ENCODE measurements at places on chromosomes 7 and 10. TPM values are rescaled to one million over a fixed set of nuclear protein-coding genes. Genes with fewer than 3 reads are reported as not detected.

GRCh38 chr7:79182283-79182682, 271.2 kb downstream of the MAGI2 start:
- no peaks in the 10 kb centered on the region for H3K4me1 ChIP-seq
- no peaks in the 10 kb centered on the region for H3K27me3 ChIP-seq
- no peaks in the 10 kb centered on the region for H3K36me3 ChIP-seq
- H3K27ac ChIP-seq: no peak overlapping the region
- H3K4me3 ChIP-seq: no peak overlapping the region

DNA sequence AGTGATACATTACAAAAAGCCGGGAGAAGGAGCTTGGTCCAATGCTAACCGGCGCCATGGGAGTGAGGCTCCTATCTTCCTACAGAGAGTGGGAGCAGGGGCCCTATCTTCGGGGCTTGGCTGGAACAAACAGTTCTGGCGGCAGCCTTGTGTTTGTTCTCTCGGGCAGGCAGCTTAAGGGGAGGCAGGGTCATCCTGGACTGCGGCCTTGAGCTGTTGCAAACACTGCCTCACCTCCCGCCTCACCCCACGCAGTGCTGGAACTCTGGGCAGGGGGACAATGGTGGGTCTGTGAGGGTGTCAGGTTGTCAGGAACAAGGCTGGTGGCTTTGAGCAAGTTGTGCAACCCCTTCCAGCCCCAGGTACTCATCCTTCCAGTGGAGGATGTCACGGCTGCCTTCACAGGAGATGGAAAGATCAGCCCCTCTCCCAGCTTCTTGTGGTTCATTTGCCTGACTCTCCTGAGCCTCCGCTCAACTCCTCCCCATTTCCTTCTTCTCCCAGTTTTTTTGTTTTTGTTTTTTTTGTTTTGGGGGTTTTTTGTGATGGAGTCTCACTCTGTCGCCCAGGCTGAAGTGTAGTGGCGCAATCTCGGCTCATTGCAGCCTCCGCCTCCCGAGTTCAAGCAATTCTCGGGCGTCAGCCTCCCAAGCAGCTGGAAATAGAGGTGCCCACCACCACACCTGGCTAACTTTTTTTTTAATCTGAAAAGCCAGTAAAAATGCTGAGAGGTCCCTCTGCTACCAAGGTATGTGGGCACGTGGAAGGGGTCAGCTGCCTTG, 57.4 kb downstream of the SPOCK2 start:
- H3K4me1 ChIP-seq: no peaks in the 10 kb centered on the region
- H3K27ac ChIP-seq: no peak overlapping the region
- no peak overlapping the region for H3K4me3 ChIP-seq

LIPF gene
- not detected for polyA plus RNA-seq

GRCh38 chr10:69332278-69333010, 54.1 kb downstream of the HK1 start:
- H3K4me1 ChIP-seq: peaks cover 23% of the 10 kb centered on the region
- H3K27ac ChIP-seq: no peak overlapping the region
- peaks cover 5% of the 10 kb centered on the region for H3K36me3 ChIP-seq
- H3K4me3 ChIP-seq: no peak overlapping the region

LGI1 gene
- not detected for polyA plus RNA-seq

SPDYE2 gene
- polyA plus RNA-seq: 3.7 TPM

DNA sequence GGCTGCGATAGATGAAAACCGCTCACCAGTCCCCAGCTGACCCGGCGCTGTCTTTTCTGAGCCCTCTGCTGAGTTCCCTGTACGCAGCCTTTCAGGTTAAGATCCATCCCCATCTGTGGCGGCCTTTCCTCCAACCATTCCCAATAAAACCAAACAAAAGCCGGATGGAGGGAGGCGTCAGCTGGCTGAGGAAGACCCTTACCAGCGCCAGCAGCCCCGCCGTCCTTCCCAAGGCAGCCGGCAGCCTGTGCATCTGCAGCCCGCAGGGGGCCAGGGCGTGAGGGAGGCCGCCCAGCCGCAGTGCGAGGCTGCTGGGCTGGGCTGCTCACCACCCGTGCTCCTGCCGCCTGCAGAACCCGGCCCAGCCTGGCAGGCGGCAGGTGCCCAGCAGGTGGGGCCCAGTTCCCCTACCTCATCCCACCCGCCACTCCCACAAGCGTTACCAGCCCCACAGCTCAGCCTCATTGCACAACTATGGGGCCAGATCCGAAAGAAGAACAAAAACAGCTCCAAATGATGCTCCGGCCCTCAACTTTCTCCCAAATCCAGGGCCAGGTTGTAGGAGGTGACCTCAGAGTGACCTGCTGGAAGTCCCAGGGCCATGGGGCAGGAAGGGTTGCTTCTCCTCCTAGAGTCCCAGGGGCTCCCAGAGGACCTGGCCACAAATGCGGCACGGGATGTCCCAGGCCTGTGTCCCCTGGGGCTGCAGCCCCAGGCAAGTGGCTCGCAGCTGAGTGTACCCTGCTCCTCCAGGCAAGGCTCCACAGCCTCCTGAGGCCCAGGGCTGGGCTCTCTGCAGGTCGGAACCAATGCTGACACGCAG, 23.8 kb downstream of the PAPOLB start:
- no peak overlapping the region for H3K4me3 ChIP-seq
- H3K27ac ChIP-seq: no peak overlapping the region
- no peak for DNase-seq
- H3K36me3 ChIP-seq: no peaks in the 10 kb centered on the region

GRCh38 chr10:8238986-8239385, 184.5 kb downstream of the GATA3 start:
- no peak for DNase-seq
- no peak overlapping the region for H3K4me3 ChIP-seq
- H3K36me3 ChIP-seq: no peaks in the 10 kb centered on the region
- no peaks in the 10 kb centered on the region for H3K27me3 ChIP-seq

DNA sequence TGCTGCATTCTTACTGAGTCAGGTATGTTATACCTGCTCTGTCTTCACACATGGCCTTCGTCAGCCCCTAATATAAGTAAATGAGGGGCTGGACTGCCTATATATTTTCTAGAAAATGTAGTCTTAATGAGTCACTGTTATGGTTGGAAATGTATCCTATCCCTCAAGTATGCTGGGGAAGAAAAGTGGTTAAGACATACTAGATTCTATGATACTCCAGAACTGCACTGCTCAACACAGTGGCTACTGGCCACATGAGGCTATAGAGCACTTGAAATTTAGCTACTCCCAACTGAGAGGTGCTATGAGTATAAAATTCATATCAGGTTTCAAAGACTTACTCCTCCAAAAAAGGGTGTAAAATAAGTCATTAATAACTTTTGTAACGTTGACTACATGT, 104.3 kb upstream of the STEAP1B start:
- H3K27ac ChIP-seq: no peak overlapping the region
- no peak overlapping the region for H3K4me3 ChIP-seq
- H3K36me3 ChIP-seq: no peaks in the 10 kb centered on the region
- no peak for DNase-seq

DNA sequence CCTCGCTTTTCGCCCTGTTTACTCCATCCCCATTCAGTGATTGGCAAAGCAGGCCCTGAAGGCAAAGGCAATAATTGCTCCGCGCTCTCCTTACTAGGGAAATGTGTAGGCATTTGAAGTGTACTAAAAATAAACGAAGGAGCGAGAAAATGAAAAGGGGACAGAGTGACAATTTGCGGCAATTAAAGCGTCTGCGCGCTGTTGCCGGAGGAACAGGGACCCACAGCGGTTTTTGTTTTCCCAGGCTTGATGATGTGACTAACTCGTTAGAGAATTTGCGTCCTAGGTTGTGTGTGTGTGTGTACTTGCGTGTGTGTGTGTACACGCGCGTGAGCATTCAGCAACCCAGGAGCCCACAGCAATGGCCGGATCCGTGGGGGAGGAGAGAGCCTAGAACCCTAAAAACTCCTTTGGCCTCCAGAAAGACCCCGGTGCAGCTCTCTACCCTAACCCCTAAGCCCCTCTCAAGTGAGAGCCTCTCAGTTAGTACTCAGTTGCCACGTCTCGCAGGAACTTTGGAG, 7.8 kb upstream of the DLX6 start:
- H3K27me3 ChIP-seq: peaks cover 26% of the 10 kb centered on the region
- no peaks in the 10 kb centered on the region for H3K4me1 ChIP-seq
- no peaks in the 10 kb centered on the region for H3K36me3 ChIP-seq
- no peak overlapping the region for H3K27ac ChIP-seq

NANOS1 gene
- polyA plus RNA-seq: not detected

ASB10 gene
- not detected for polyA plus RNA-seq

PRSS37 gene
- polyA plus RNA-seq: not detected

CRYGN gene
- polyA plus RNA-seq: not detected

DNA sequence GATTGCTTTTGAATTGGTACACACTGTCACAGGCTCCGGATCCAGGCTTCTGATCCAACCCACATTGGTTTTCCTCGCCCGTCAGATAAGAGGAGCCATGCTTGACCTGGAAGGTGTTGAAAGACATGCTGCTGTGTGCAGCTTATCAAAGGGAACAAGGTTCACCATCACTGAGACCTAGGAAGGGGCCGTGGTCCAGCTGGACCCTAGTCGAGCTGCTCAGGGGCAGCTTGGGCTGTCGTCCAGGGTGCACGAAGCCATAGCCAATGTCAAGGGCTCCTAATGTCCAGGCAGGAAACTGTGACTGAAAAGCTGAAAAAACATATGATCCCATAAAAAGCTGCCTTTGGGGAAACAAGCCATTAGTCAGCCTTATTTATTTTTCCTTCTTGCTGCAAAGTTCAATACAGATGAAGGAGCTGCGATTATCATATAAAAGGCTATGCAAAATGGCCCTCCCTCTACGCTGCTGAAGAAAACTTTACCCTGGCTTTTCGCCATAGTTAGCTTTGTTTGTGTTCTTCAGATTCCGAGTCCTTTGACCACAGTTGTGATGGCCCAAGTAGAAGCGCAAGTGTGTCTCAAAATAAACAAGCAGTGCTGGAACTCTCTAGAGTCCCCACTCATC, 118.0 kb downstream of the CREB5 start:
- peaks cover 9% of the 10 kb centered on the region for H3K4me1 ChIP-seq
- H3K27ac ChIP-seq: no peak overlapping the region
- no peak for DNase-seq

DNA sequence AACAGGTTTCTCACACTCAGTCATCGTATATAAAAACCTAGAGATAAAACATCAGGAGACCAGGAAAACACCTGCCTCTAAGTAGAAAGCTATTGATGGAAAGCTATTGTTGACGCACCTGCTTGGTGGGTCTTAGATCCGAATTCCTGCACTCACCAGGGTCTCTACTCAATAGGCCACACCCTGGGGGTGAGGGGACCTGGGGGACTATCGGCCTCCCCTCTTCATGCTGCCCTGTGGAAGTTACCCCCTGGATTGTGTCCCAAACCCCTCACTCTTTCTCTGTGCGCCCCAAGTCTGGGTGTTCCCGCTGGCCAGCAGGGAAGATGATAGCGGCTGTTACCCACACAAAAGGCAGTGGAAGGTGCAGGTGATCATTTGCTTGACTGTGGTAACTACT, 313.0 kb downstream of the WDR37 start:
- no peaks in the 10 kb centered on the region for H3K36me3 ChIP-seq
- no peaks in the 10 kb centered on the region for H3K27me3 ChIP-seq
- H3K4me1 ChIP-seq: no peaks in the 10 kb centered on the region
- DNase-seq: no peak
- no peak overlapping the region for H3K4me3 ChIP-seq
- no peak overlapping the region for H3K27ac ChIP-seq

GRCh38 chr10:109941236-109941862, 18.0 kb upstream of the XPNPEP1 start:
- H3K27me3 ChIP-seq: no peaks in the 10 kb centered on the region
- no peaks in the 10 kb centered on the region for H3K4me1 ChIP-seq
- H3K4me3 ChIP-seq: no peak overlapping the region
- H3K36me3 ChIP-seq: no peaks in the 10 kb centered on the region
- DNase-seq: no peak

DNA sequence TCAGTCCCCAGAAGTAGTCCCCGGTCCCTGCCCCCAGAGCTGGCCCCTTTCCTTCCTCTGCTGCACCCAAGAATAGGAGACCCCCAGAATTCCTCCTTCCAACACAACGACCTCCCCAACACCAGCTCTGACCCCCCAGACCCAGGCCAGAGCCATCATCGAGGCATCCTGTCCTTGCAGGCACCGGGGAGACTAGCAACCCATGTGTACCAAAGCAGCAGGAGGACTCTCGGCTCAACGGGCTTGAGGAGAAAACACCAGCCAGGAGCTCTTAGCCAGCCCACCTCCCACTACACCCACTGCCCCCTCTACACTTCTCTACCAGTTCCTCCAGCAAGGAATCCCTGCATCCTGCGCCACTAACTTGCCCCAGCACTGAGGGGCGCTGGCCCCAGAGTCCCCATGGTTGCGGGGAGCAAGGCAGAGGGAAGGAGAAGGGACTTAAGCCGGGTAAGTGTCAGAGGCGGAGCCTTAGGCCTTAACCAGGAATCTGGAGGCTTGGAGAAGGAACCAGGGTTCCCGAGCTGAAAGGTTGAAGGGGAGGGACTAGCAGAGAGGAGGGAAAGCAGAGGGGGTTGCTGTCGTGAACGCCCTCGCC, 3.9 kb downstream of the GRID1 start:
- no peak overlapping the region for H3K4me3 ChIP-seq
- H3K4me1 ChIP-seq: no peaks in the 10 kb centered on the region
- H3K36me3 ChIP-seq: no peaks in the 10 kb centered on the region
- DNase-seq: no peak
- H3K27ac ChIP-seq: no peak overlapping the region
- peaks cover 33% of the 10 kb centered on the region for H3K27me3 ChIP-seq

DNA sequence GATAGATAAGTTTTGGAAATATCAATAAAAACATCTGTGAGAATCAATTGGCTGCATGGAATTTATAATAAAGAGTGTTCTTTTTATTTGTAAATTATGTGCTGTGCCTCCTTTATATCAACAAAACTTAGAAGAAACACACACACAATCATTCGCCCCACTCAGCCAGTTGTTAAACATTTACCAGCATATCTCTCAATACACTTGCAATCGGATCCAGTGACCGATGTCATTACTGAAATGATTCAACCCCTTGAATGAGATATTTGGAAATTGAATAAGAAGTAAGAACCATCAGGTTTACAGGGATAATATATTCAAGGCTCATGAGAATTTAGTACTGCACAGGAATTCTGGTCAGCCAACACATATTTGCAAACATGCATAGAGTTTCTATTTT, 35.6 kb downstream of the TAF3 start:
- no peak overlapping the region for H3K4me3 ChIP-seq
- H3K36me3 ChIP-seq: 0 out of 2 replicates have a peak, but pooled peaks cover 3% of the 10 kb centered on the region
- H3K27me3 ChIP-seq: no peaks in the 10 kb centered on the region

DNA sequence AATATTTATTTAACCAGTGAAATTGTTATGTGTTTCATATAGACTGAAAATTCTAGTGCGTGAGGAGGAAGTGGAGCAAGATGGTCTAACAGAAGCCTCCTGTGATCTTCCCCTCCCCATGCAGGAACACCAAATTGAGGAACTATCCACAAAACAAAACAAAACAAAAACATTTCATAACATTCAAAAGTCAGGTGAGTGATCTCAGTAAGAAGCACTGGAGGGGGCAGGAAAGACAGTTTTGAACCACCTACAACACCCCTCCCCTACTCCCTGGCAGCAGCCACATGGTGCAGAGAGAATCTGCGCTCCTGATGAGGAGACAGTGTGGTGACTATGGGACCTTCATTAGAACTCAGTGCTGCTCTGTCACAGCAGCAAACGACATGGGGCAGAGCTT, 221.9 kb upstream of the SEMA3C start:
- H3K27me3 ChIP-seq: no peaks in the 10 kb centered on the region
- no peak overlapping the region for H3K27ac ChIP-seq
- no peaks in the 10 kb centered on the region for H3K4me1 ChIP-seq
- H3K36me3 ChIP-seq: no peaks in the 10 kb centered on the region

- no peak for DNase-seq
- no peaks in the 10 kb centered on the region for H3K27me3 ChIP-seq
- H3K4me1 ChIP-seq: peaks cover 63% of the 10 kb centered on the region
- H3K36me3 ChIP-seq: peaks cover 25% of the 10 kb centered on the region
Observed at GRCh38 chr7:55516409-55516808, 55.9 kb downstream of the VOPP1 start.

GRCh38 chr10:121248266-121248665, 350.0 kb downstream of the FGFR2 start:
- no peaks in the 10 kb centered on the region for H3K4me1 ChIP-seq
- H3K27me3 ChIP-seq: no peaks in the 10 kb centered on the region
- DNase-seq: no peak
- H3K4me3 ChIP-seq: no peak overlapping the region
- no peak overlapping the region for H3K27ac ChIP-seq

Data from GM12878 (cell line).